ENCODE measurements at places on chromosomes 2 and 18.
A peak's percentile ranks its signal among the peaks of the same experiment; 100 is the strongest.

- DNase-seq = no peak
These were observed 13.2 kb upstream of the APOB start for GRCh38 chr2:21057097-21057496.

DNA sequence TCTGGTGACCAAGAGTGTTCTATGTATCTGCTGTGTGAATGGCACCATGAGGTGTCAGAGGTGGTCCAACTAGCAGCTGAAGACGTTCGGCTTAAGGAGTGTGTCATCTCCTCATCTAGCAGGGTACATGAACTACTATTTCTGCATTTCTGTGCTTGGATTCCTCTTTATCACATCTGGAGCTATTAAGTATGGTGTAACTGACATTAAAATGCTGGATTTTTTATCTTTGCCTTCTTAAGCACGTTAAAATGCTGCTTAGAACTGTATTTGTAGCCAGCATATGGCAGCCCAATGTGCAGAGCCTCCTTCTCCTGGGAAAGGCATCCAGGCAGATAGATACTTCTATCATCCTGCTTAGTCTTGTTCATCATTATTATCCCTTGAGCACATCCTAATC lies 409.3 kb upstream of the MMADHC start:
- DNase-seq = no peak

- no peak for DNase-seq
These were observed 34.2 kb downstream of the ADI1 start for GRCh38 chr2:3485166-3485565.

DNA sequence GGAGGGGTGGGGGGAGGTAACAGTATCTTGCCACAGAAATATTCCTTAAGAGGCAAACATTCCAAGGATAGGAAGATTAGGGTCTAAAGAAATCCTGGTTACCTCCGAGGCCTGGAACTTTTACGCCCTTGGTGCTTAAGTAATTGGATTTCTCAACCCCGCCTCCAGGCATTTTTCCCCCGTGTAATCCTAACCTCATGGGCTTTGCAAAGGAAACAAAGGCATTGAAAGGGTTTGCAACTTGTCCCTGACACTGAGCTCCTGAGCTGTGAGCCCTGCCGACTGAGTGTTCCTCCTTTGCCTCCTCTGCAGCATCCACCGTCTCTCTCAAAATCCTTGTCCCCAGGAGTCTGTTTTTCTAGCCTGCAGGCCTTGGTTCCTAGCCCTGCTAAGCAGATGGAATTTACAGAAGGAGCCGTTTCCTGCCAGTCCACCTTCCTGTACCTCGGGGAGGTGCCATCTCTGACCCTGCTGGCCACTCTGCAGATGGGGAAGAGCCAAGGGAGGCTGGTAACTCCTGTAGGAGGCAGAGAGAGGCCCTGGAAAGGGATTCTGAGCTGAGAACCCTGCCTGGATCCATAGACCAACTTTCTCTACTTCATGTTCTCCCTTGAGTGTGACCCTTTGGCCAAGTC lies 24.2 kb downstream of the TET3 start:
- no peak for DNase-seq

- DNase-seq = peak; percentile 32
These were observed 142.2 kb upstream of the PXDN start for GRCh38 chr2:1886405-1886992.

GRCh38 chr2:65231121-65231520 lies 3.5 kb downstream of the ACTR2 start:
- no peak for DNase-seq

DNA sequence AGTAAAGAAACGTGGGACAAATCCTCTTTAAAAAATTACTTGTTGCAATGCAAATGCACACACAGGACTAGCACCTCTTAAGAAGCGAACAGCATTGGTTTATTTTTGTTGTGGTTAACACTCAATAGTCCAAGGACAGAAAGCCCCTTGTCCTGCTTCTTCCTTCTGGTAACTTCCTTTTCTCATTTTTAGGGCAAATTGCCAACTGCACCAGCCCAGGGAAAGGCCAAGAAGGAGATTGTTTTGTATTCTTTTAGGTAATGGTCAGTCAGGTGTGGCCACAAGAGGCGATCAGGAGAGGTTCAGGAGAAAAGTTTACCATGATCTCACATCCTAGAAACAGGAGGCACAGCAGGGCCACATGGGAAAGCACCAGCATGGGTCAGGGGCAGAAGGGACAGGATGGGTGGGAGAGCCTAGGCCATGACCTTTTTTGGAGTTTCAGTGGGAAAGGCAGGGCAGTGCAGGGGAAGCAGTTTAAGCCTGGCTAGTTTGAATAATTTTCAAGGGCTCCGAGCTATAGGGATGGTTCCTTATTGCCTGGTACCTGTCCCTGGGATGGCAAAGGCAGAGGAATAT lies 73.0 kb downstream of the CHRNA1 start:
- no peak for DNase-seq

DNA sequence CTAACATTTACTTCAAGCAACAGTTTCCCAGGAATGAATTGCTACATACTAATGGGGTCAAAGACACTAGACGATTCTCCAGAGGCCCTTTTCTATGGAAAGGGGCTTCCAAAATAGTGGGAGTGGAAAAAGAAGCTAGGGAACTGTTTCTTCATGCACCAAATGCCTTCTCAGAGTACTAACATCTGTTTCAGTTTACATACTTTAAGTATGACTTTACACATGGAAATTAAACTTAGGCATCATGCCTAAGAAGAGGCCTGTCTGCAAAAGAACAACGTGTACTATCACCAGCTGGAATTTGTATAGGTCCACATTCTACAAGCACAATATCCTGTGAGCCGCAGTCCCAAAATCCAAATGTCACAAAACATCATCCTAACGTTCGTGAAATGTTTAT lies 29.4 kb upstream of the WDR75 start:
- peak; percentile 92 for DNase-seq

DNA sequence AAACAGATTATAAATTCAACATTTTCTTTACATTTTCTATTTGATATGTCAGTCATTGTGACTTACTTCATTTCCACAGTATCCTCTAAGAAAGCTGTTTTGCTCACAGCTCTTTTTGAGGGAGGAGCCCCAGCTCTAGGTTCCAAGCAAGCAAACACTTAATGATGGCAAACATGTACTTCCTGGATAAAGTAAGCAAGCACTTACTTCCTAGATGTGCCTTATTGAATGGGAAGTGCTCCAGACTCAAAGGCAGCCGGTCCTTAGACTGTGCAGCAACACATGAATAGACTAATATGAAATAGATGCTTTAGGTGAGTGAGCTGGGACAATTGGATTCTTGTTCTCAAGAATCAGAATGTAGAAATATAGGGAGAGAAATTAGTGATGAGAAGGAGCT lies 2149.8 kb upstream of the PIK3C3 start:
- no peak for DNase-seq

DNA sequence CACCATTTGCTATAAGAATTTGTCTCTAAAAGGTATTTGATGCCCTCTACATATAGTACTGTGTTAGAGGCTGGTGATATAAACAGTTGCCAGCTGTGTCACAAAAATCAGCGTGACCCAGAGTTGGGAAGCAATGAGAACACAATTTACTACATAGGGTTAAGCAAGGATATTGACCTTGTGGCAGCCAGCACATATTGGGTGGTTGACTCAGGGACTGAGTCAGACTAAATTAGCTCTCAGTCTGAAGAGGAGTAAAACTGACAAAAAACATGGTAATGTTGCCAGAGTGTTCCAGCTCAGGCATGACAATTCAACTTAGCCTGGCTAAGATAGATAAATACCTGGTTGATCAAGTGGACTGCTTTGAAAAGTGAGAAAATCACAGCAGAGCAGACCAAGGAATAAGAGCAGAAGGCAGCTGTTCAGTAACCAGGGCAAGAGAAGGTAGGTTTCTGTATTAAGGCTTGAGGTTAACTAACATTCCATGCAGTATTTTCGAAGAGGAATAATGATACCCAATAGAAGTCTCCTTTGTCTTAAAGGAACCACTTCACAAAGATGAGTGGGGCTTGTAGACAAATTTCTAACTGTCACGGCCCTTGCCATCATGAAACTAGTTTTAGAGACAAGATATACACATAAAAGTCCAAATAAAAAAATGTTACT lies 108.2 kb upstream of the ERBB4 start:
- no peak for DNase-seq

- DNase-seq = no peak
These were observed 83.5 kb downstream of the POLE4 start for GRCh38 chr2:75041731-75042600.

GRCh38 chr2:222969491-222969890 lies 82.5 kb upstream of the KCNE4 start:
- DNase-seq = no peak

- no peak for DNase-seq
These were observed 278.5 kb upstream of the RGPD4 start for GRCh38 chr2:107548216-107548615.

GRCh38 chr2:223945755-223946154 lies 620 bp upstream of the WDFY1 start:
- no peak for DNase-seq

GRCh38 chr18:13531681-13532325 lies 194.6 kb downstream of the FAM210A start:
- no peak for DNase-seq

DNA sequence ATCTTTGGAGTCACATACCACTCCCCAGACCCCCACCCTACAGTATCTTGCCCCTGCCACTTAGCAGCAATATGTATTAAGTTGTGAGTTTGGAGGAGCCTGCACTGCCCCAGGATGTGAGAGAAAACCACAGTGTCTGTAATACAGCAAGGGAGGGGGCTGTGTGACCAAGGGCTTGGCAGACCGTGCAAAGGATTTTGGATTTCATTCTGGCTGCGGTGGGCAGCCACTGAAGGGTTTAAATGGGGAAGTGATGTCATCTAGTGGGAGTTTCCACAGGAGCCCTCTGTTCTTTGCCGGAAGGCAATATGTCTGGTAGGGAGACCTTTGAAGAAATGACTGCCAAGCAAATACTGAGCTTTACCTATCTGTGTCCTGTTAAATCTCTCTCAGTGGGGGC lies 202.4 kb downstream of the FHOD3 start:
- DNase-seq = no peak

GRCh38 chr2:171480908-171481307 lies 41.4 kb upstream of the CYBRD1 start:
- DNase-seq = no peak

- no peak for DNase-seq
These were observed 17.6 kb upstream of the SPATS2L start for GRCh38 chr2:200288670-200289429.

GRCh38 chr2:69535817-69536241 lies 98.6 kb upstream of the NFU1 start:
- no peak for DNase-seq

- DNase-seq = no peak
These were observed 29.6 kb downstream of the CSRNP3 start for GRCh38 chr2:165499131-165499530.

GRCh38 chr2:236712961-236713673 lies 143.5 kb downstream of the ACKR3 start:
- DNase-seq = no peak

DNA sequence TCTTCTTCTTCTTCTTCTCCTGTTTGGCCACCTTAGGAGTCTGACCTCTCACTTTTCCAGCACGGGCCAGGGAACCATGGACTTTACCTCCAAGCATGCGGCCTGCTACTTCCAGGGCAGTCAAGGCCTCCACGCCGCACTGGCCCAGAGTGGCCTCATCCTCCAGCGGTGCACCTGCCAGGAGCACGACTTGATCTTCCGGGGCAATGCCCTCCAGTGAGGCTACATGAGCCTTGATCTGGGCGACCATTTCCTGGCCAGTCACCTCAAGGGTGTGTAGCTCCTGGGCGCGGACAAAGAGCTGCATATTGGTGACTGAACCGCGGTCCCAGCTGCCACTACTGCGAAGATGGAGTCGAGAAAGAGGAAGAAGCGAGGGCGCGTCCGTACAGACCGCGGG lies 67.1 kb downstream of the DIPK1C start:
- no peak for DNase-seq

DNA sequence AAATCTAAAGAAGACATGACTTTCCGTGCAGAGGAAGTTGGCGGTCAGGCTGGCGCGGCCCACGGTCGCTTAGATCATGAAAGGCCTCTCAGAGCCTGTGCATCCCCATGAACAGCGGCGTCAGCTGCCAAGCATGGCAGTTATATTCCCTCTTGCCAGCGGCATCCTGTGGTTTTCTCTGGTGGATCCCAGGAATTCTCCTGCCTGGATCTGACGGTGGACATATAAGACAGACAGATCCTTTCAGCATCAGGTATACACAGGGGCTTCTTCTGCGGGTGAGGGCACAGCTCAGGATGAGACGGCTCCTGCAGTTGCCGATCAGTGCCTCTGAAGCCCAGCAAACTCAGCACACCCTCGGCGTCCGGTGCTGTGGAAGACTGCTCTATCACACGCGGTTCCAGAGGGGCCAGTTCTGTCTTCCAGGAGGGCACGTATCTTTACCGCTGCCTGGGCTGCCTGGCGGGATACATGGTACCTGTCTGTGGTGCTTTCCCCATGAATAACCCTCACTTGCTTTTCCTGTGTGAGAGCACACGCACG lies 157.8 kb downstream of the LDLRAD4 start:
- no peak for DNase-seq

GRCh38 chr2:85999061-85999831 lies 106.4 kb downstream of the POLR1A start:
- DNase-seq = no peak

GRCh38 chr2:191169456-191170300 lies 18.9 kb upstream of the STAT4 start:
- DNase-seq = no peak

GRCh38 chr2:104050656-104051242 lies 803.2 kb upstream of the POU3F3 start:
- DNase-seq = no peak

DNA sequence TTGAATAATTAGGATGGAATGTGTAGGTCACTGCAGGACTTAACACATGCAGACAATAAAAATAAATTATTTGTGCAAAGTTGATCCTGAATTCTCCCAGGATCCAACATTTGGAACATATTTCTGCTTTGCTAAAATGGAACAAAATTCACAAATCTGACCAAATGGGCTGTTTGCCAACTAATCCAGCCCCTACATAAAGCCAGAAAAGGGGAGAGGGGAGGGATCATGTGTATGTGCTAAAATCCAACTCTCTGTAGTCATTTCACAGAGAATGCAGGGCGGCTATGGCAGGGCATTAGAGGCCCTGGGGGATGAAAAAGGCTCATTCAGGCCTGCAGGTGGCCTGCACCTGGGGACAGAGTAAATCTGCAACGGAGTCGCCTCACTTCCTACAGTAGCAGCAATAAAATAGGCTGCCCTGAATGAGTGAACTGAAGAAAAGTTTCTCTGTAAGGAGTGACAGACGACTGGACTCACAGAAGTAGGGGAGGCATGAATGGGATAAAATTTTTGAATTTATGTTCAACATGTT lies 4.0 kb upstream of the ZFP36L2 start:
- DNase-seq = no peak
